ENCODE measurements at places on chromosomes 2 and 18.

DNA sequence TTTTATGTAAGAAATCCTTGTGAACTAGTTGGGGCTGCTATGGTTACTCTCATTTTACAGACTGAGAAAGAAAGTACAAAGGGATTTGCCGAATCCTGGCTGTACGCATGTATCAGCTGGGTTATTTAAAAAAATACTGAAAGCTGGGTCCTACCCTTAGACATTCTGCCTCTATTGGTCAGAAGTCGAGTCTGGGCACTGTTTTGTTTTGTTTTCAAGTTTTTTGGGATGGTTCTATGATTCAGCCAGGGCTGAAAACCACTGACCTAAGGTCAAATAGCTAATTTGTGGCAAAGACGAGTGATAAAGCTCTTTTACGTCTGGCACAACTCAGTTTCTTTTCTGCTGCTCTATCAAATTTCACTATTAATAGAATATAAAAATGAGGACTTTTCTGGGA lies 5.9 kb upstream of the SLC8A1 start:
- DNase-seq = no peak

- DNase-seq = no peak
Measured at GRCh38 chr18:949724-950631, 45.3 kb downstream of the ADCYAP1 start.

GRCh38 chr2:233858331-233858730 lies 4.0 kb upstream of the HJURP start:
- DNase-seq = no peak

DNA sequence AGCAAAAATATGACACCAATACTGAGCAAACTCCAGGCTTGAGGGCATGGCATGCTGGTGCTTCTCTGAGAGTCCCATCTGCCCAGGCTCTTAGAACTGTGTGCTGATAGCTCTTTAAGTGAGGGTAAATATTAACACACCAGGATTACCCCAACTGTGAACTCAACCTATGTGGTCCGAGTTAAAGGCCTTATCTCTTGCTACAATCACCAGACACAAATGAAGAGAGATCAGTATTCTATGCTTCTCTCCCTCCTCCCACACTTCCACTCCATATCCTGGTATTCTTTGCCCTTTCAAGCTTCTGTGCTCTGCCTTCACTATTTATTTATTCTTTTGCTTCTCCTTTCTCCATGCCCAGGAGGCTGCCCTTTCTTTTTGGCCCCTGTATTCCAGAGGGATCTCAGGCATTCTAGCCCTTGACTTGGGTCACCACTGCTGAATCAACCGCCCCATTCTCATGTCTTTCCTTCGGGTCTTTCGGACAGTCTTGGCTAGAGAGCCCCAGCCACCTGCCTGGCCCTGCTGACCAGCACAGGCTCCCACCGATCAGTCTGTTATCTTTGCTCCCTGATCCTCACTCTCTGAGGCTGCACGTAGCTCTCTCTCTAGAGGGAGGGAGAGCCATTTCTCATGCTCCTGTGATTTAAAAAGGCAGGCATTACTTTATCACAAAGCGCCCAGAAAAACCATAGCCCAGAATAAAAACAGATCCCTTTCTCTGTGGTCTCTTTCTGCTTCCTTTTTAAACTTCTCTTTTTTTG lies 17.2 kb upstream of the HK2 start:
- DNase-seq = no peak

DNA sequence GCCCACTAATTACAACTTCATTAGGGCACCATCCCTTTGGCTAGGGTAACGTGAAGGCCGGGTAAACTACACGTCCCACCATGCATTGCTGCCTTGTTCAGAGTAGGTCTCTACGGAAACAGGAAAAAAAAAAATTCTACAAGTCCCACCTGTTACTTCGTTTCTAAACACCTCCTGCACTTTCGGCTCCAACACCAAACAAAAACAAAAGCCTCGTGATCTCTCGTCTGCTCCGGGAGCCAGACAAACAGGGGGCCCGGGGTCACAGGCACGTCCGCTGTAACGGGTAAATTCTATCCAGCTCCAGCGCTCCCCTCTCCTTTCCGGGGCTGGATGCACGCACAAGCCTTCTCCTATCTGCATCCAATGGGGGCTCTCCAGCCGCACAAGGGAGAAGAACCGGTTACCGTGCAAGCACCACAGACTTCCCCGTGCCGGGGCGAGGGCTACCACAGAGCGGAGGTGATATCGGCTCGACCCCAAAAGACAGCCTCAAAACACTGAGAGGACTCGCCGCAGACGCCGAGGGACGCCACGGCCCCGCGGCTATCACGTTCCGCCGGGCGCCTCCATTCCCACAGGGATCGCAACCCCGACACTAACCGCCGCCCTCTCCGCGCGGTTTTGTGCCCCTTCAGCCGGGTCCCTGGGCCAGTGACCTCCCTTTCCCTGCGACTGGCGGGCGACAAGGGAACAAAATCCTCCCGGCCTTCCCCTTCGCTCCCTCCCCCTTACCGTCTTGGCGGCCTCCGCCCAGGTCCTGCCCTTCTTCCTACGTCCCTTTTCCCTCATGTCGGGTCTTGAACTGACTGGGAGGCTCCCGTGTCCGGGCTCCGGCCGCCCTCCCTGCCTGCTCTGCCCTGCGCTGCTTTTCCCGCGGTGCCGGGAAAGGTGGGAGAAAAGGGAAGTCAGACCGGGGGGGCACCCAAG lies 591 bp downstream of the ASXL2 start:
- peak; percentile 42 for DNase-seq

GRCh38 chr2:119126650-119127049 lies 31.9 kb downstream of the C1QL2 start:
- DNase-seq = peak; percentile 43

DNA sequence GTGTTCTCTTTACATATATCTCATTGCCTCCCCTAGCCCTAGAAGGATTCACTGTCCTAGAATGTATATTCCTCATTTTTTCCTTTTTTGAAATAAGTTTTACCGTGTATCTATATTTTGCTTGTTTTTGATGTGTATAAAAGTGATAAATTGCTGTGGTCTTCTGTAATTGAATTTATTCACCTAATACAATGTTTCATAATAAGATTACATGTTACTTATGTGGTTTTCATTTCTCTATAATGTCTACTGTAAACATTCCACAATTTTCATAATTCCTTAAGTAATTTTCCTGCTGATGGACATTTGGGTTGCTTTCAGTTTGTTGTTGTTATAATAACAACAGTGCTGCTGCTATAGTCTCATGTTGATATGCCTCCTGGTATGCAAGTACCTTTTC lies 118.2 kb downstream of the PHLPP1 start:
- DNase-seq = no peak

DNA sequence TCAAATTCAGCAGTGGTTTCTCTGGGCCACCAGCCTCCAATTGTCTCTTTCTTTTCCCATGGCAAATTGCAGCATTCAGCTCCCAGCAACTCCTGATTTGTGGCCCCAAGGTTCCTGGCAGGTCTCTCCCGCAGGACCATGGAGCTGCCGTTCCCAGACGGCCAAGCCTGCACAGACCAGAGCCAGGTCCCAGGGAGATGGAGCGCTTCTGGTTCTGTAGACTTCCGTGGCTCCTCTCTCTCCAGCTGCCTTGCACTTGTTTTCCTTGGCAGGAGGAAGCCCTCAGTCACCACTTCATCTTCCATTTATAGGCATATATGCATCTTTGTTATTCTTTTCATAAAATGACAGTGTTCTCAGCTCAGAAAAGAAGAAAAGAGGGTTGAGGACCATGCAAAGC lies 21.7 kb downstream of the TNP1 start:
- DNase-seq = no peak

GRCh38 chr2:172275239-172275638 lies 152.1 kb upstream of the ITGA6 start:
- DNase-seq = no peak

- DNase-seq = no peak
Measured at GRCh38 chr18:48134609-48135008, 204.2 kb upstream of the SMAD2 start.

Measured in HCT116 (cell line).